NCI-H1092 treated with DMSO at 0.1 percent for 48 hours (cell line): ENCODE measurements at places on chromosomes 3 and 15.

- no peak for DNase-seq
Measured at GRCh38 chr3:31274326-31275024, 258.2 kb upstream of the STT3B start.

DNA sequence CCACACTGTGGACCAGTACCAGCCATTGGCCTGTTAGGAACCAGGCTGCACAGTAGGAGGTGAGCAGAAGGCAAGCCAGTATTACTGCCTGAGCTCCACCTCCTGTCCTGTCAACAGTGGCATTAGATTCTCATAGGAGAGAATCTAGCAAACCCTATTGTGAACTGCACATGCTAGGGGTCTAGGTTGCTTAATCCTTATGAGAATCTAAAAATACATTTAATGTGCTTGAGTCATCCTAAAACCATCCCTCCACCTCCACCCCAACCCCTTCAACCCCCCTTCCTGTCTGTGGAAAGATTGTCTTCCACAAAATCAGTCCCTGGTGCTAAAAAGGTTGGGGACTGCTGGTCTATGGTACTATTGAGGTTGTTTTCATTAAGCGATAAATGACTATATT, 49.3 kb upstream of the KCNAB1 start:
- no peak for DNase-seq

DNA sequence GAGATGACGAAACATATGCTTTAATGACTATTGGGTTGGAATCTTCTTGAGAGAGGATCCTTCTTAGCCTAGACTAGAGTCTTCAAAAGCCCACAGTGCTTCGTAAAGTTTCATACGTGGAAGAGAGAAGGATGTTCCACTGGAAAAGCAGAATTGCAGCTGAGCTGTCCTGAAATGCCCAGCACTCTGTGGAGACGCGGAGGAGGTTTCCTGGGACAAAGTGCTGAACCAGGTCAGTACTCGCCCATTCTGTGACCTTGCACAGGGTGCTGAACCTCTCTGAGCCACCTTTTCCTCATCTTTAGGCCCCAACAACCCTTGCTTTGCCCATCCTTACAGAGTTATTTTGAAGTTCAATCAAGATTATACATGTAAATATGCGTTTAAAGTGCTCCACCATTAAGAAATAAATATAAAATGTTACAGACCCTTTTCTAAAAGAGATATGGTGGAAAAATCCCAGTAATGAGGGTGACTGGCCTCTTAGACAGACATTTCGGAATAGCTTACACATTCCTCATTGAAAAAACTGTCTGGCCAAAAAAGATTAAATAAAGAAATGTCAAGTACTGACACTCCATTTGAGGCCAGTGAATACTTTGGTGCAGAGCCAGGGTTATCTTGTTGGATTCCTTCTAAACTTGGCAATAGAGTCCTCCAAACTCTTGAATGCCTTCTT, 4.2 kb upstream of the MAGEF1 start:
- no peak for DNase-seq

DNA sequence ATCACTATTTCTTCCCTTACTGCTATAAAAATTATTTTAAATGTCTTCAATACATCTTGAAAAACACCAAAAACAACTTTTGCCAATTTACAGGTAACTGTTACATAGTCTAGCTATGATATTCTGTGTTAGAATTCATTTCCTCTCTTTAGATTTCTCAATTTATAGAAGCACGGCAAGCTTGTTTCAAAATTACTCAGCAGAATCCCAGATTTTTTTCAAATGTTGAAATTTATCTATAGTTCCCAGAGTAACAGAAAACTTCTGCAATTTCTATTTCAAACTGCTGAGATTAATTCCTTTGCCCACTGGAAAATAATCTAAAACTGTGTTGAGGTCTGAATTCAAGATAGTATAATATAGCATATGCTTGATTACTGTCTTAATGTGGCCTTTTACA, 41.2 kb downstream of the CCPG1 start:
- no peak for DNase-seq

GRCh38 chr3:129603991-129604749, 2.3 kb downstream of the PLXND1 start:
- DNase-seq: no peak

- DNase-seq: no peak
Measured at GRCh38 chr3:71525391-71525790, 58.1 kb downstream of the FOXP1 start.
